K562 (cell line): ENCODE measurements at places on chromosomes 1 and 21. TPM values are rescaled to one million over a fixed set of nuclear protein-coding genes. Genes with fewer than 3 reads are reported as not detected.

DNA sequence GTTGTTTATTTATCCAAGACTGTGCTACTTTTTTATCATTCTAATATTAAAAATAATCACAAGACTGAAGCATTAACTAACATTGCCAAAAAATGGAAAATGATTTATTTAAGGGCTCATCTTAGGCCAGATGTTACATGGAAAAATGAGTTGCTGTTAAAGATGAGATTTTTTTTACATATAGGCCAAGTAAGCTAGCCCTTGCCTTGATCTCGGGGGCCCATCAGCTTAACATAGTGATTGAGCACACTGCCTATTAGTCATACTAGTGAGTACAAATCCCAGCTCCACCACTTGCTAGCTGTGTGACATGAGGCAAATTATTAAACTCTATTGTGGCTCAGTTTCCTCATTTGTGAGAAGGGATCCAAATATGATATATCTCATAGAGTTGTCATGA is 275.9 kb upstream of the SNX7 start:
- no peak overlapping the region for H3K4me3 ChIP-seq
- no peak for DNase-seq
- H3K4me1 ChIP-seq: no peaks in the 10 kb centered on the region
- no peak overlapping the region for H3K27ac ChIP-seq
- no peaks in the 10 kb centered on the region for H3K36me3 ChIP-seq

Gene PRAMEF15
- total RNA-seq: not detected in 2 replicates

- peak overlapping the region; percentile 15; the same call in 1 of the 2 replicates for H3K4me3 ChIP-seq
- no peak overlapping the region for H3K27ac ChIP-seq
- peaks cover 11% of the 10 kb centered on the region for H3K4me1 ChIP-seq
- DNase-seq: peak; percentile 74
These were observed 12.4 kb downstream of the KLHDC8A start for GRCh38 chr1:205344066-205344928.

DNA sequence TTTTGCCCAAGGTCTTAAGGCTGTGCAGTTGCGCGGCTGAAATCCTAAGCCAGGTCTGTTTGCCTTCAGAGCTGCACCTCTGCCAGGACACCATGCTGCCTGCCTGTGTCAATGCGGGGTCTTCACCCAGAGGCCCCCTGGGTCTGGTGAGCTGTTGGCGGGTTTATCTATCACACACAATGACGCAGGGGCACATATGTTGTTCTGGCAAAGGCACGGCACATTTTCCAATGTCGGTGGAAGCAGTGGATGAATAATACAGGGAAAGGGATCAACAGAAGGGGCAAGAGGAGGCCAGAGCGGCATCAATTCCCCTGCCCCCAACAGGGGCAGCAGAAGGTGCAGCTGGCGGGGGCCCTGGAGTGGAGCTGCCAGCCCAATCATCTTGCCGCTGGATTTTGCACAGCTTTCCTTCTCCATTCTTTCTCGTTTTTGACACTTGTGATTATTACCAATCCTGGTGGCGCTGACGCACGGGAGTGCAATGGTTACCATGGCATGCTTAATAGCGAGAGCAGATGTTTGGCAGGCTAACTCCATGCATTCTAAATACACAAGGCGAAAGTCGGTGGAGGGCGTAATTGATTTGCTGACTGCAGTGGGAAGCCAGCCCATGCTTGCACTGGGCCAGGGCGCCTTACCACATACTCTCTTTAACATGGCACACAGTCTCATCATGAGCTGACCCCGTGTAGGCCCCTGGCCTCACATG is 45.8 kb upstream of the CYP2J2 start:
- DNase-seq: no peak
- H3K27ac ChIP-seq: no peak overlapping the region
- no peak overlapping the region for H3K4me3 ChIP-seq
- peaks cover 3% of the 10 kb centered on the region; the same call in 1 of the 2 replicates for H3K4me1 ChIP-seq
- H3K27me3 ChIP-seq: peaks cover 7% of the 10 kb centered on the region; the same call in 1 of the 3 replicates

DNA sequence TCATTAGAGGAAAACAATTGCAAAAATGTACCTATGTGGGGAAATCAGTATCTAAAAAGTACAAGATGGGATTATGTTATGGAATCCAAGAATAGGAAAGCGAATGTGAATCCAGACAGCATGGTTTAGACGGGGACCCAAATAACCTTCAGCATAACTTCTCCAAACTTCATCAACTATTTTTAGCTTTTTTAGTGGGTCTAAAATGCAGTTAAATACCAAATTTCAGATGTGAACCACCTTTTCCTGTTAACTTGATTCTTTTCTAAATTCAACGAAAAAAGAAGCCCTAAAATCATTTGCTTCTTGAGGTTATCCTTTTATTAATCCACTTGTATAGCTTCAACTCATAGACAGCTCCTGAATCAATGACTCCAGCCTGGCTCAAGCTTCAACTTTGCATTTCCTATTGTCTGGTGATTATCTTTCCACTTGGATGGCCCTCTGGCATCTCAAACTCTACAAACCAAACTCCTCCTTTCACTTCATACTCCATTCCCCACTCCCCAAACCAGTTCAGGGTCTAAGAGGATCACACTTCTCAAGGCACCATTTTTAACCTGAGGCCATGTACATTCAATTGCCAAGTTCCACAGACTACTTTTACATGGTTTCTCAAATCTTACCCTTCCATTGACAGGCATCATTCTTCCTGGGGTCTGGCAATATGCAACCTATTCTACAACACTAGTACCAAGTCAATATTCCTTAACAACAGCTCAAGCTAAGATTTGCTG is 7.4 kb downstream of the ERRFI1 start:
- no peak for DNase-seq
- H3K27me3 ChIP-seq: peaks cover 11% of the 10 kb centered on the region
- no peak overlapping the region for H3K27ac ChIP-seq
- H3K4me3 ChIP-seq: no peak overlapping the region
- peaks cover 7% of the 10 kb centered on the region; the same call in 1 of the 3 replicates for H3K4me1 ChIP-seq
